ENCODE measurements at places on chromosomes 7 and 10.

GRCh38 chr10:85548034-85548433, 818.6 kb downstream of the GRID1 start:
- DNase-seq, result no peak

DNA sequence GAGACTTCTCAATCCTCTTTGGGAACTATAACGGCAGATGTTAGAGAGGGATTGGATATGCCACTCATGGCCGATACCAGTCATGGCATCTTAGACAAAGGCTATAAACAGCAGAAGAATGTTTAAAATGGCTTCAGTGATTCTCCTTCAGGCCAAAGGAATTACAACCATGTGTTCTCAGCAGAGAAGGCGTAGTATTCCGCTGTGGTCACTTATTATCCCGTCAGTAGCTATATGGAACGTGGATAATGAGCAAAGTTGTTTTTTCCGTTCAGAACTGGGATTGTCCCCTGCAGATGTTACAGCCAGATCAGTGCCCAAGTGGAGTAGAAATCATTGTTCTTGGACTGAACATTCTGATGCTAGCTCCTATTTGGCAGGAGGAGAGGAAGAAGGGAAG, 43.1 kb downstream of the TEX36 start:
- no peak for DNase-seq

- DNase-seq, result no peak
Observed at GRCh38 chr10:6609625-6610024, 29.5 kb upstream of the PRKCQ start.

DNA sequence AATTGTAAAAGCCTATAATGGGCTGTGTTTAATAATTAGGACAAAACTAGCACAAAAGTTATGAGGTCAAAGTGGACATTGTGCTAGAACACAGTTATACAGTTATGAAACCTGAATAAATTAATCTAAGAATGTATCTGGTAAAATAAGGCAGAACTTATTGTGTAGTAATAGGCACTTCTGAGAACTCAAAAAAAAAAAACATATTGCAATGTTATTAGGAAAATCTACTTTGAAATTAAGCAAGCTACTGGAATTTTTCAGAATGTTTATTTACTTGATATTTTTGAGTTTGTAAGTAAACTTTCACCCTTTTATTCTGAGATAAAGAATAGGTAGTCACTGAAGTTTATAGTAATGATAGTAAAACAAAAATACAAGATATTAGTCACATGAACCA, 135.8 kb upstream of the ABCB5 start:
- no peak for DNase-seq

DNA sequence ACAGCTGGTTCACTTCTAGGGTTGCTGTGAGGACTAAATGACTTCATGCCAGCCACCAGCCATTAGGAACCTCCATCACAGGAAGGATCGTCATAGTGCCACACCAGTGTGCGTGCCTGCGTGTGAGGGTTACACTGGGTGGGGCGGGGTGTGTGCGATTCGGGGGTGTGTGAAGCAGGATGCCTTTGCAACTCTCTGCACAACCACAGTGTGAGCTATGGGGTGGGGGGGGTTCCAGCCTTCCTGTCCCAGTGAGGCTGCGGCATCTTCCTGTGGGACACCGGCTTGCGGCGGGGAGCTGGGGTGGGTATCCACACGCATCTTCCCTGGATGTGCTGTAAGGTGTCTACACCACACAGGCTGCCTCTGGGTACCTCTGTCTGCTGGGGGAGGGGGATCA, 6.9 kb upstream of the ELFN1 start:
- DNase-seq, result no peak

DNA sequence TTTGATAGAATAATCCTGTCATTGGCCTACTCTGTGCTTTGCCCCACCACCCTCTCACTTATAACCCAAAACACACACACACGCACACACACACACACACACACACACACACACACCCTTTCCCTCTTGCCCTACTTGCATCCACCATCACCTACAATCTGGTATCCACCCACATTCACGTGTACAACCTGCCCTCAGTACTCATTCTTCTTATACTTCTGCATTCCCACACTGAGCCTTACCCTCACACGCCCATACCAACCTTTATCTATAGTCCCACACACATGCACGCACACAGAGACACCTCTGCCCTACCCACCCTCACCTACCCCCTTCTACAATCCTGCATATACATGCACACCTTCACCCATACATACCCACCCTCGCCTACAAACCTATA, 10.8 kb upstream of the SRI start:
- DNase-seq, result no peak

- DNase-seq, result no peak
Observed at GRCh38 chr7:116630357-116630756, 41.6 kb upstream of the MET start.

DNA sequence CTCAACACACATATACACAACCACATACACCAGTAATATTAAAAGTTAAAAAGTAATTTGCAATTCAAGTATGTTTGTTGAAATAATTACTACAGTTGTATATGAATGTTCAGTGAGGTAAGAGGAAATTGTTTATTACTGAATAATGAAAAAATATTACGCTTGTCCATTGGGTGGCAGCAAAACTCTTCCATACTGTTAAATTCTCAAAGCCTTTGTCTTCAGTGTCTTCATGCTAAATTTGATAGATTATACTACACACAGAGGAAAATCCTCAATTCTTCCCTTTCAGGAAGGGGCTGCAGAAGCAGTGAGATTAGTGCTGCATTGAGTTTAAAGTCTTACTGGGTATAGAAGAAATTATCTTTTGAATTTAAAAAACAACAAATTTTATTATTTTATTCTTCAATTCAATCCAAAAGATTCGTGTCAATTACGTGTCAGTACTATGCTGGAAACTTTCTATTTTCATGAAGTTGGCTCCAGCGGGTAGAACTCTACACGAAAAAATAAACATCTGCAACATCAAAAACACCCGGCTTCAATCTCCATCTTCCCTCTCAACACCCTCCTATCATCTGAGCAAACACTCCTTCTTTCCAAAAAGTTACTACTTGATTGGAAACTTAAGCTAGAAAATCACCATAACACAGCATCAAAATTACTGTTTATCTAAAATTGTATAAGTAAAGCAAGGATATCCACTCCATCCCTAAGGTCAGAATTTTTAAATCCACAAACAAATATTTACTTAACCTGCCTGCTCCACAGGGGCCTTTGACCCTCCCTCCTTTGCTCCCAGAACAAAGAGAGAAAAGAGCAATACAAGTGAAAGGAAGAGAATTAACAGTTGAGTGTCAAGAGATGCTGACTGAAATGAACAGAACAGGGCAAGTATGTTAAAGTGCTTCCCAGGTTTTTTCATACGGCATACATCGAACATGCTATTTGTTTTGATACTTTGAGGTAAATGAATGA, 37.0 kb upstream of the TES start:
- DNase-seq, result no peak

GRCh38 chr7:43849047-43849446, 20.3 kb downstream of the MRPS24 start:
- no peak for DNase-seq

GRCh38 chr7:134834689-134835462, 55.4 kb downstream of the CALD1 start:
- no peak for DNase-seq

DNA sequence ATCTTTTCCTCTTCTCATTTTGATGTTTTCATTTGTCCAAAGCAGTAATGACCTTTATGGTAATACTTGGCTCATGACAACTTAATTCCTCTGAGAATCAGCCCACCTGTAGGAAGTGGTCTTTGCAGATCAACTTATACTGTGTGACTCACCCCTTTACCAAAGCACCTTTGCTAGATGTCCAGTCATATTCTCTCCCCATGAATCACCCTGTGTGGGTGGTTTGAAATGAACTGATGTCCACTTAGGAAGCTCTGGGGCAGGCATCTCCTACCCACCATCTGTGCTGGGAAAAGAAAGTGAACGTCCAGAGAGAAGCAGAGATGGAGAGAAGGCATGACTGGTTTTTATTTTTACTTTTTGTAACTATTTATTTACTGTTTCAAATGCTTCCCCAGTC, 410.3 kb downstream of the KIF20B start:
- no peak for DNase-seq

- no peak for DNase-seq
Observed at GRCh38 chr10:63042256-63042655, 90.9 kb upstream of the NRBF2 start.

- no peak for DNase-seq
Observed at GRCh38 chr10:19964625-19965024, 148.4 kb downstream of the PLXDC2 start.

DNA sequence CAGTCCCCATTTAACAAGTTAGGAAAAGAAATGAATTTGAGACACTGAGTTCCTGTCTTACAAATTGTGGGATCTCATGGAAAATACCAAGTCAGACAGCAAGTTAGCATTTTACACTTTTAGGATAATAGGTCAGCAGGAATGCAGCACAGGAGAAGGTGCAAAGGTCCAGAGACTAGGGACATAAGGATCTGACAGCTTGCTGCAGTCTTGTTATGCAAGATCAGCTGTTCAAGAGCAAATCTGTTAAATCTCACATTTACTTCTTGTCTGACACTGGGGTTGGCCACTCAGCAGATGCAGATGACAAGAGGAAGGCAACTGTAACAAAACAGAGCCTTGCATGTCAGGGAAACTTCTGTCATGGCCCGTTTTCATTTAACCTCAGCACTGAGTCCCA, 239.6 kb downstream of the PHF14 start:
- DNase-seq, result no peak

DNA sequence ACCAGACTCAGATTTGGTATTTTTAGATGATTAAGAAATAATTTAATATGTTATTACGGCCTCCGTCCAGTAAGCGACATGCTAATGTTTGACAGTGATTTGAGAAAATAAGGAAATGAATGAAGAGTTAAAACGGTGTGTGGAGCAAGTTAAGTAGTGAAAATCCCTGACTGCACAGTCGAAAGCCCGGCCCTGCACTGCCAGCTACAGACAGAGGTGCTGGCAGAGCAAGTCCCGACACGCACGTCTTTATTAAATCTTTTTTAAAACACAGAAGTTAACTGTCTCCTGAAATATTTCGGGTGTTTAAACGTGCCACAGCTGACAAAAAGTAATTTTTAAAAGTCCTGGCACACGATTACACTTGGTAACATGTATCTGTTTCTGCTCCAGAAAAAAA, 293.4 kb upstream of the RNF32 start:
- no peak for DNase-seq

GRCh38 chr10:18140149-18140956, at the start of gene CACNB2:
Gene CACNB2, plus strand, starts transcription at chr10:18140424.
- DNase-seq, result no peak

GRCh38 chr10:58517491-58518355, 5.1 kb downstream of the BICC1 start:
- no peak for DNase-seq

GRCh38 chr10:24449321-24449740, 240.4 kb downstream of the KIAA1217 start:
- DNase-seq, result no peak

- no peak for DNase-seq
Observed at GRCh38 chr10:86756511-86757112, at the start of gene BMPR1A. Gene BMPR1A, plus strand, starts transcription at chr10:86756619. Its CDS starts 119,400 bp downstream, at chr10:86876019.

DNA sequence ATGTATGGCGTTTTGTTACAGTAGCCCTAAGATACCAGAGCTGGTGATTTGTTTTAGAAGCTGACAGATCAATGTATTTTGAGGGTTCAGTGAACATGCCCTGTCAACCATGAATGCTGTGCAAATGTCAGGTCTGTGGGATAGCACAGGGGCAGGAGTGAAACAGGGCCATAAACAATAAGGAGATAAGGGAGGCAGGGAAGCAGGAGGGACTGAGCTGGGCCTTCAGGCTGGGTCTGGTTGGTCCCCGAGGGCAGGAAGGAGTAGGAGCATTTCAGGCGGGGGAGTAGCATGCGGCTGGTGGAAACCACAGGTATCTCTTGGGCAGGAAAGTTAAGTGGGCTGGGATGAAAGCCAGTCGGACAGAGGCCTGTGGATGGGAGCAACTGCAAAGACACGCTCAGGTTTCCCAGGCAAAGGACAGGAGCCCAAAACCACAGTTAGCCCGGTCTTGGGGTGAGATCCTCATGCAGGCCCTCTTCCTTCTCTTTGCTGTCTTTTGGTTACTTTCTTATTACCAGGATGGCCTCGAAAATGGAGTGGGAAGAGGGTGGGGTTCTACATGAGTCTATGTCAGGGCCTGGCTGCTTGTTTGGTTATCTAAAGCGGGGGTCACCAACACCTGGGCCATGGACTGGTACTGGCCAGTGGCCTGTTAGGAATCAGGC, 69.5 kb upstream of the SEPHS1 start:
- no peak for DNase-seq

GRCh38 chr7:143240291-143241168, 18.7 kb downstream of the TAS2R40 start:
- peak; percentile 26 for DNase-seq

DNA sequence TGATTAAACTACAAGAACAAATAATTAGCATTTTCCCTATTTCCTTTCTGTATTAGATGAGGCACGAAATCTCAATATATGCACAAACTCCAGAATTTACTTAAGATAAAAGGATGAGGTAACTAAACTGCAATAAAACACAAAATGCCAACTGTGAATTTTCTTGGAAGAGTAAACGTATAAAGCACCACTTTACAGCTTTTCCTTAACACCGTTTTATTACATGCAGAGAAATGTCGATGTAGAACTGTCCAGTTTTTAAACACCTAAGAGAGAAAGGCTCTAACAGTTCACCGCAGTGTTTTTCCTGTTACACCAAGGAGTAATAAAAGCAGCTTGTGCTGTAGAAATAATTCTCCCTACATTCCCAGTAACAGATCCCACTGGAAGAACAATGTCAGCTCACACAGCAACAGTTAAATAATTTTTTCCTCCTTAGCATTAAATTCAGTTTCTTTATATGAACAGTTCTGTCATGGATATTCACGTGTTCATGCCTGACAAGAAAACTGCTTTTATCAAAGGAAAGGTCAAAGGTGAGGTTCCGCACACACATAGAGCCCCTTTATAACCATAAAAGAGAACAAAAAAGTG, 52.0 kb downstream of the MINDY3 start:
- no peak for DNase-seq

DNA sequence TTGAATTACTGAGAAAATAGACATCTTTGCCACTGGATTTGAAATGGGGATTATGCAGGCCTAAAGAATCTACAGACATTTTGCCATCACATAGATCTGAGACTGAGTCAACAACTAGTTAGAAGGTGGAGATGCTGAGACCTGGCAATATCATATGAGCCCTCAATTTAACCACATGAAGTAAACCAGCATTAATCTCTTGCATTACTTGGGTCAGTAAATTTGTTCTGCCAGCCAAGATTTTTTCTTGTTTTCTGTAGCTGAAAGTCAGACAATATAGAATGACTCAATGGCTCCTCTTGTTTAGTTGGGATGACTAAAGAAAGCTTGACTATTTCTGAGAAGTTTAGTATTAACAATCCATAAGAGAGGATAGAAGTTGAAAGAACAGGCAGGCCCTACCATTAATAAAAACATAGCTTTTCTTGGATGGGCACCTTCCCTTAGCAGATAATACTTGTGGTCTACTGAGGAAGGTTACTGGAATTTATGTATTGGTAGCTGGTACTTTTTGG, 396.7 kb upstream of the SORCS1 start:
- no peak for DNase-seq

GRCh38 chr10:1724921-1725488, 12.3 kb downstream of the ADARB2 start:
- no peak for DNase-seq
